ENCODE measurements at places on chromosomes 1 and 21. TPM values are rescaled to one million over a fixed set of nuclear protein-coding genes. Genes with fewer than 3 reads are reported as not detected.

The RGS4 gene
- total RNA-seq, result 37.7 TPM

The MROH9 gene
- 0.69 TPM for total RNA-seq

The GPR25 gene
- not detected for total RNA-seq

DNA sequence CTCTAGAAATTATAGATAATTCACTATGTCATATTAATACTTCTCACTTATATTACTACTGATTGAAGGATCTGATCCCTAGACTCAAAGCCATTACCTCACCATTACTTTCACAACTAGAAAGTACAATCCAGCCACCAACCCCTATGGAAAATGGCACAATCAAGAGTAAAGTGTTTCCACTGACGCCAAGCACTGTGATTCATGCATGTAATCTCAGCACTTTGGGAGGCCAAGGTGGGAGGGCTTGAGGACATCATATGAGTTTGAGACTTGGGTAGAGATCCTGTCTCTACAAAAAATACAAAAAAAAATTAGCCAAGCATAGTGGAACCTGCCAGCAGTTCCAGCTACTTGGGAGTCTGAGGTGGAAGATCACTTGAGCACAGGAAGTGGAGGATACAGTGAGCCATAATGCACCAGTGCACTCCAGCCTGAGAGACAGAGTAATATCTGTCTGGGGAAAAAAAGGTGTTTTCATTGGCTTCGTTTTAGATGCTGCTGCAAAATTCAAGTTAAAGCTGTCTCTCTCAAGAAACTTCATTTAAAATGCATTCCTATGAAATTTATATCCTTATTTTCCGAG lies 126.5 kb downstream of the AKT3 start:
- no peak for DNase-seq
- no peak overlapping the region for H3K27ac ChIP-seq
- H3K4me3 ChIP-seq, result no peak overlapping the region
- H3K36me3 ChIP-seq, result no peaks in the 10 kb centered on the region
- no peaks in the 10 kb centered on the region for H3K4me1 ChIP-seq
- no peaks in the 10 kb centered on the region for H3K27me3 ChIP-seq

DNA sequence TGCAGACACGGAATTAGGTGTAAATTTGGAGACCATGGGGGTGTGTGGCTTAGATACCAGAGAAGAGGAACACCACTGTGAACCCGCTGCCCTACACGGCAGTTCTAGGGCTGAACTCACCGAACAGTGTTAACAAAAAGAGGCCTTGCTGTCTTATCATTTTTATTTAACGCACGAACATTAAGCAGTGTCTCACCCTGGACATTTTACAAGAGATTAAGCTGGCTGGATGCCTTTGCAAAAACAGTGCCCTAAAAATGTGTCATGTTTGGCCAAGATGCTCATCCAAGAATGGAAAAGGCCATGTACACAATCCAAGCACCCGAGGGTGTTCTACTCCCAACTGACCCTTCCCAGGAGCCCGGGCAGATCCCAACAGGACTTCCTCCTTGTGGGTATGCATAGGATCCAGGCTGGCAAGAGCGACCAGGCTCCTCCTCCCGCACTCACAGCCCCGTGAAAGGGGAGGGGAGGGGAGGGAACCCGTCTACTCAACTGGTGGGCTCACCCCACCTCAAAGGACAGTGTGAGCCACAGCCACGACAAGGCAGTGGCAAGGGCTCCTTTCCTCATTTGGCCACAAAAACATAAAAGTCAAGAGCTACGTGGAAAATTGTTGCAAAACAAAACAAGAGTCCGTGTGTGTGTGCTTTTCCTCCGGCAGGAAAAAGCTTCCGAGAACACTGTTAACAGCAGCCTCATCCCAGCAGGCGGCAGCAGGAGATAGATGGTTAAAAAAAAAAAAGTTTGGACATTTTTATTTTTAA lies 20.3 kb downstream of the C2CD2 start:
- H3K27me3 ChIP-seq, result no peaks in the 10 kb centered on the region
- no peak for DNase-seq
- peak overlapping the region; percentile 80 for H3K27ac ChIP-seq
- no peaks in the 10 kb centered on the region for H3K36me3 ChIP-seq
- peak overlapping the region; percentile 20 for H3K4me3 ChIP-seq

- no peaks in the 10 kb centered on the region for H3K27me3 ChIP-seq
- no peaks in the 10 kb centered on the region for H3K4me1 ChIP-seq
- H3K36me3 ChIP-seq, result no peaks in the 10 kb centered on the region
These were observed 30.9 kb downstream of the LPAR3 start for GRCh38 chr1:84861988-84862644.

DNA sequence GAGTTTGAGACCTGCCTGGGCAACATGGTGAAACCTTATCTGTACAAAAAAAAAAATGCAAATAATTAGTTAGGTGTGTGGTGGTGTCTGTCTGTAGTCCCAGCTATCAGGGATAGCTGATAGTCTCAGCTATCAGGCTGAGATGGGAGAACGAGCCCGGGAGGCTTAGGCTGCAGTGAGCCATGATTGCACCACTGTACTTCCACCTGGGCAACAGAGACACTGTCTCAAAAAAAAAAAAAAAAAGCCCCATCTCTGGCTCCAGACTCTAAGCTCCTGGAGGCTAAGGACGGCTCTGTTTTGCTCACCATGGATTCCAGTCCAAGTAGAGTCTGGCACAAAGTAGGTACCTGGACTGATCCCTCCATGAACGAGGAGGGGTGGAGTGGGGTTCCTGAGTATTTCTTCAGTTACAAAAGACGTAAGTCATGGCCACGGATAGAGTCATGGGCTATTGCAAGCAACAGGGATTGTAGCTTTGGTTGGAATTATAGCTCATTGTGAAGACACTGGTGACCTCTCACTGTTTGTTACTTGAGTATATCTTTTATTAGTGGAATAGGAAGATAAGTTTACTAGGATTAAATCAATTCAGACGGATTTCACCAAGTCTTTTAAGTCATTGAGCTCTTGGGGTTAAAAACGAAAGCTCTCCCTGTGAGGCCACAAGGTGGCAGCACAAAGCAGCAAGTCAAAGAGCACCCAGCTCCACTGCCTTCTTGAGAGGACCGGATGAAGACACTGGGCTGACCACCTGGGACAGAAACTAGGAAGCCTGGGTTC lies 35.6 kb upstream of the TMEM61 start:
- H3K27me3 ChIP-seq, result no peaks in the 10 kb centered on the region
- no peak overlapping the region for H3K27ac ChIP-seq
- no peaks in the 10 kb centered on the region for H3K4me1 ChIP-seq
- peak; percentile 43 for DNase-seq

DNA sequence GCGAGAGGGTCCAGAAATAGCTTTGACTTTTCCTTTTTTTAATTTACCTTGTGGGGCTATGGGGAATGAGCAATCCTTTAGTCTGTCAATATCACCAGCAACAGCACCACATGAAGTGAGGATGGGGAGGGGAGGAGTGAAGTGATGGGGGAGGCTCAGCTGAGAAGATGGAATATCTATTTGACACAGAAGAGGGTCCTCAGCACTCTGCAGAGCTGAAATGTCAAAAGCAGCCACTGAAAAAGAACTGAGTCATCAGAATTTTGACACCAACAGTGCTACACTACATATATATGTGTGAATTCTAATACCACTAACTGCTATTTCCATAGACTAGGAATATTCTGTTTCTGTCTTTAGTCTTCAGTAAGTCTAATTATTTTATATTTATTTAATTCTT lies 427.0 kb upstream of the PBX1 start:
- H3K27ac ChIP-seq, result no peak overlapping the region
- no peak overlapping the region for H3K4me3 ChIP-seq
- no peaks in the 10 kb centered on the region for H3K36me3 ChIP-seq
- no peaks in the 10 kb centered on the region for H3K27me3 ChIP-seq

All from uterus (tissue), 4 donors.